ENCODE measurements at places on chromosomes 12 and 14.

- peak; percentile 66 for DNase-seq
These were observed 58.1 kb downstream of the FGD4 start for GRCh38 chr12:32457251-32458025.

GRCh38 chr12:91968777-91969171, 176.9 kb downstream of the BTG1 start:
- DNase-seq: no peak

GRCh38 chr14:38001501-38001900, 206.2 kb upstream of the SSTR1 start:
- no peak for DNase-seq

- no peak for DNase-seq
These were observed 106.1 kb downstream of the ZFP36L1 start for GRCh38 chr14:68686724-68687123.

DNA sequence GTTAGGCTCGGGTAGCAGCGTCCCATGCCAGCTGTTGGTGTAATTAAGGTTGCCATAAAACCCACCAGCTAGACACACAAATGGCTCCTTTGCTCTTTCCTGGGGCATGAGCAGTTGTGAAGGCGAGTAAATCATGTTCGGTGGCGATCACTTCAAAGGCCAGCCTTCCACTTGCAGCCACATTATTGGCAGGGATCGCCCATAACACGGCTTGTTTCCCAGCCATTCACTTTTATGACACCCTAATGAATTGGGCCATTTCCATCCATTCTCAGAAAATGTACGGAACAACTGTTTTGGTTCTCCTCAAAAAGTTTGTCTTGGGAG, 63.4 kb downstream of the BEGAIN start:
- no peak for DNase-seq

GRCh38 chr12:89556976-89557375, 31.1 kb upstream of the POC1B start:
- peak; percentile 15 for DNase-seq

- DNase-seq: no peak
These were observed 57.8 kb downstream of the CIT start for GRCh38 chr12:119819322-119819721.

DNA sequence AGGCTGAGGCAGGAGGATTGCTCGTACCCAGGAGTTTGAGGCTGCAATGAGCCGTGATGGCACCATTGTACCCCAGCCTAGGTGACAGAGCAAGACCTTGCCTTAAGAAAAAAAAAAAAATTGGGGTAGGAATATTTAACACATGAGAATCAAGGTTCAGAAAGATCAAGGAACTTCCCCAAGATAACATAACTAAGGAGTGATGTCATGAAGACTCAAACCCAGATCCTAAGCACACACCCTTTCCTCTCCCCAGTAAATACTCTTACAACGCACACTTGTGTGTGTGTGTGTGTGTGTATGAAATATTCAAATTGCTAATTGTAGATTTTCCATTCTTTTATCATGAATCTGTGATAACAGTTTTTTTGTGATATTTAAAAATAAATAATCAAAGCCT, 90.6 kb upstream of the NUDT4 start:
- DNase-seq: peak; percentile 9

GRCh38 chr14:50040895-50041465, 75.4 kb downstream of the VCPKMT start:
- no peak for DNase-seq

DNA sequence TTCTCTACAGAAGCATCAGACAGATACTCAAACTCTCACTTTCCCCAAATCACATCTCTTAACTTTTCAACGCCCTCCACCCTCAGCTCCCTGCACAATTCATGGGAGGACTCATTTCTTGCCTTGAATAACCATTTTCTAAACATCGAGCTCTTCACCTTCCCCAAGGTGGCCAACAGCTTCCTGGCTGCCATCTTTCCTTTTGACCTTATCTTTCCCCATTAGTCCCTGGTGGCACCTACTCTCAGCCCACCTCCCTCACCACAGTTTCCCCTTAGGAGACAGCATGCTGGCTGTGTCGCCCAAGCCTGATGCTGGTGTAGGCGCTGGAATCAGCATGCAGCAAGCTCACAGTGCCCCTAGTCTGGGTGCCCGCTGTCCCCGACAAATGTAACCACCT, 8.4 kb upstream of the OAS1 start:
- no peak for DNase-seq

DNA sequence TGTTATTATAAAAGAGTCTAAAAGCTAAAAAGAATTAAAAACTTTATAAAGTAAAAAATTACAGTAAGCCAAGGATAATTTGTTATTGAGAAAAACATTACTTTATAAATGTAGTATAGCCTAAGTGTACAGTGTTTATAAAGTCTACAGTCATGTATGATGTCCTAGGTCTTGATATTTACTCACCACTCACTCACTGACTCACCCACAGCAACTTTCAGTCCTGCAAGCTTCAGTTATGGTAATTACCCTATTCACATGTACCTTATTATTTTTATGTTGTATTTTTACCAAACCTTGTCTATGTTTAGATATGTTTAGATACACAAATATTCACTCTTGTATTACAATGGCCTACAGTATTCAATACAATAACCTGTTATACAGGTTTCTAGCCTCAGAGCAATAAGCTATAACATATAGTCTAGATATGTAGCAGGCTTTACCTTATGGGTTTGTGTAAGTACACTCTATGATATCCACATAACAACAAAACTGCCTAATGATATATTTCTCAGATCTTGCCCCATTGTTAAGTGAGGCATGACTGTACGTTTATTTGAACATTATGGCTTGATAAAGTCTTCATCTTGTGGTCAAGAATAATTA, 113.7 kb upstream of the KITLG start:
- DNase-seq: no peak
